ENCODE measurements at places on chromosomes 7 and 10.

- no peak for DNase-seq
Observed at GRCh38 chr10:133332936-133333699, 3.6 kb downstream of the CALY start.

- no peak for DNase-seq
Observed at GRCh38 chr10:26410356-26410755, 27.8 kb upstream of the APBB1IP start.

- DNase-seq: no peak
Observed at GRCh38 chr7:19554581-19554980, 154.3 kb downstream of the POLR1F start.

DNA sequence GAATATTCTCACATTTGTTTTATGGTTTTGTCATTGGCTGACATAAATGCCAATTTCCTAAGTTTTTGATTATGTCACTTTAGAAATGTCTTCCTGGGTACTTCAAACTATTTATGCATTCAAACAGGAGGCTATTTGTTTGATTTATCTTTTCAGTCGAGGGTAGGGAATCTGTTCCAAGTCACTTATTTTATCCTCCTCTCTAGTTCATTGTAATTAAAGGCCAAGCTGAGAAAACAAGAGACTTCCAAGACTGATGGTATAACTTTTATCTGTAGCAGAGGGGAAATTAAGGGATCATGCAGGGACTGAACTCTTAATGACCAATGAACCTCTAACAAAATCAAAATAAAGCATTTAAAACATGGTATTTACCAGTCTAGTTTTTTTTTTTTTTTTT lies 968.4 kb downstream of the SORCS3 start:
- no peak for DNase-seq

DNA sequence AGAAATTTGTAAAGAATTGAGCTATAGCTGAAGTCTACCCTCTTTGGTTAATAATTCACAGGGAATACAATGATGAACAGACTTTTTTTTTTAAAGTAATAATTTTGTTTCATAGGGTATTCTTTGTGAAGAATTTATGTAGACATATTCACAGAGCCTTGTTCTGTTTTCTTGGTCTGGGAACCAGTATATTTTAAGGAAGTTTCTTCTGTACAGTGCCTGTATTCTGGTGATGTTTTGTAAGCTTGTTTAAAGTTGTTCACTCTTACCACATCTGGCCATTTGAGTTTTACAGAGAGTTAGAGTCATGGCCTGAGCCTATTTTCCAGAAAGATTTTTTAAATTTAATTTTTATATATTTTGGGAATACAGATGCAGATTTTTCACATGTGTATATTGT lies 70.3 kb downstream of the CCSER2 start:
- DNase-seq: no peak

DNA sequence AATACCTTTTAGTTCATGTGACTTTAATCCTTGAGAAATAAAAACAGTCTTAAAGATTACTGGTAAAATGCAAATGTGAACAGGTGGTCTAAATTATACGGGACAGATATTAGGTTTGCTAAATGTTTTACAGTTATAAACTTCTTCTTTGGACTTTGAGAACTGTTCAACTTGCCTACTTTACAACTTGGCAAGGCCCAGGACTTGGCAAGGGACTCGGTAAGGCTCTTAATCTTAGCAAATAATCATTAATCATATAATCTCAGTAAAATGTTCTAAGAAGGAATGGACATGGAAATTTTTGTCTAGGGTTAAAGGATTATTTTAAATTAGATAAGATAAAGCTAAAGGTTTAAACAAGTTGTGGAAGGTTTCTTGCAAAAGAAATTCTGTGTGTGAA lies 4.8 kb upstream of the UBE2D4 start:
- DNase-seq: no peak

- DNase-seq: no peak
Observed at GRCh38 chr7:1669064-1669951, 769 bp upstream of the ELFN1 start.

DNA sequence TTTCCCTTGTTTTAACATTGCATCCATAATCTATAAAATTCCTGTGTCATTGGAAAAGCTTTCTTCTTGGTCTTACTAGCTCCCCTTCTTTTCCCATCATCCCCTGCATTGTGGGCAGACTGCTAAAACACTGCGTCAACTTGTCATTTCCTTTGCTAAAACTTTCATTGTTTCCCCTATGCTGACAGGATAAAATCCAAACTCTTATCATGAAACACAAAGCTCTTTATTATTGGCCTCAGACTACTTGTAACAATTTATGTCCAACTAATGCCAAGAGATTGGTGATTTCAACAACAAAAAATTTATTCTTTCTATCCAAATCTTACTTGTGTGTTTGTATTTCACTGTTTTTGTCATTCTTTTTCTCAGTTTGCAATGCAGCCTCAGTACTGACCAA lies 339.1 kb downstream of the HGF start:
- no peak for DNase-seq

- no peak for DNase-seq
Observed at GRCh38 chr7:149878523-149878921, 4.8 kb downstream of the ATP6V0E2 start.

DNA sequence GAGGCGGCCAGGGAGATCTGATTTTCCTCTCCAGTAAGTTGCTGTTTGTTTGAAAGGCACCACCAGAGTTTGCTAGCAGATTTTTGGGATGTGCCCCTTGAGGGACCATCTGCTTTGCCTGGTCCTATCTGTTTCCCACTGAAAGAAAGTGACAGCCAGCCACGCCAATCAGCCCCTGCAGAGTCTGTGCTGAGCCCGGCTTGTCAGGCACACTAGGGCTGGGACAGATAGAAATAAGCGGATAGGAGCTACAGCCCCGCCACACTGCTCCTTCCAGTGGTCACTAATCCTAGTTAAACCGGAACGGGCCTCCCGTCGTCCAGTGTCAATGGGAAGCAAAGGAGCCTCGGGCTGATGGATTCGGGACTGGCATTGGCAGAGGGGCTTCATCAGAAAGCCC lies 161.9 kb upstream of the PRR15 start:
- DNase-seq: no peak

DNA sequence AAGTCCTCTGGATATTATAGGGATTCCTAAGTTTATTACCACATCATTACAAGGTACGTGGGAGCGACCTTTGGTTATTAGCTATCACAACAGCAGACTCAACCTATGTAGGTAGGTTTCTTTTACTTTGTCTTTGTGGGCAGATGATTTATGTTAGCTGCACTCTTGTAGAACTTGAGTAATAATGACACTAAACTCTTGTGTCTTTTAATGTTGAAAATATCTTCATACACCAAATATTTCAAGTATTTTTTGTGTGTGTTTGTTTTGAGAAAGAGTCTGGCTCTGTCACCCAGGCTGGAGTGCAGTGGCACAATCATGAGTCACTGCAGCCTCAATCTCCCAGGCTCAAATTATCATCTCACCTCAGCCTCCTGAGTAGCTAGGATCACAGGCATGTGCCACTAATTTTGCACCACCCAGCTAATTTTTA lies 19.2 kb upstream of the SUPV3L1 start:
- no peak for DNase-seq

- no peak for DNase-seq
Observed at GRCh38 chr7:140646931-140647647, 6.5 kb upstream of the DENND2A start.

DNA sequence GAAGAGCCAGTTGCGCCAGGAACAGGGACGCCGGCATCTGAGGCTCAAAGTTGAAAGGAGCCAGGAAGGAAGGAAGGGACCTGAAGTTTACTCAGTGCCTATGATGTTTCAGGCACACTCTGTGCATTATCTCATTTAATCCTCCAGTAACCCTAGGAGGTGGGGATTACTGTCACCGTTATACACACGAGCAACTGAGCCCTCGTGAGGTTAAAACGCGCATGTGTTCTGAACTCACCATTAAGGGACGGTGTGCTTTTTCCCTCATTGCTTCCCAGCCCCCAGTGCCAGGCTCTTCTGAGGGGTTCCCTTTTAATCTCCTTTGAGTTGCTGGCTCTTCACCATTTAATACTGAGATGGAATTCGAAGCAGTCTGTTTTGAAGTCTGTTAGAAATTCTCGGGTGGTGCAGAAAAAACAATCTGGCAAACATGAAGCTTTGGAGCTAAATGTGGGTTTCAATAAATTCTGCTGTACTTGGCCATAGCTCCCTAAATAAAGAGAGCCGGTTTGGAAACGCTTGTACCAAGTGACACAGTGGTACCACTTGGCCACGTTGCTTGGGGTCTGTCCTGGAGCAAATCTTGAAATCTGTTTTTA lies 102.2 kb downstream of the TAX1BP1 start:
- DNase-seq: no peak

GRCh38 chr7:8362723-8363369 lies 70.6 kb upstream of the NXPH1 start:
- no peak for DNase-seq

DNA sequence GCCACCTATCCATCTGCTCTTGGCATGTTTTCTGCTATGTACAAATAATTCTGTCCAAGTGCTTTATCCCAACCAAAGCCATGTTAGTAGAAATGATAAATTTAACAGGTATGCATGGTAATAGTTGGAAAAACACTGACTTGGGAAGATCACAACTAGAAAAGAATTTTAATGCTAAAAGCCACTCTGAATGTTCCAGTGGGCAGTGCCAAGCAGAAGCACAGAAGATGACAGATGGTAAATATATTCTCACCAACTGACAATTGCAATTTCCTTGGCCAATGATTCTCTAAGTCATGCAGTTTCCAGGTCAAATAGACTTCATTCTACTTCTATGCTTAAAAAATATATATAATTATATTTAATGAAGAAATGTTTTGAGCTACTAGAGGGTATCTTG lies 83.6 kb upstream of the SEMA3C start:
- no peak for DNase-seq
